Activated CD4-positive, alpha-beta T cell treated with anti-CD3 and anti-CD28 coated beads, Interleukin-2, amount 10 ng/mL, durations not matched to agents 7 days and 5 days (primary cell): ENCODE measurements at places on chromosomes 1 and 21.

DNA sequence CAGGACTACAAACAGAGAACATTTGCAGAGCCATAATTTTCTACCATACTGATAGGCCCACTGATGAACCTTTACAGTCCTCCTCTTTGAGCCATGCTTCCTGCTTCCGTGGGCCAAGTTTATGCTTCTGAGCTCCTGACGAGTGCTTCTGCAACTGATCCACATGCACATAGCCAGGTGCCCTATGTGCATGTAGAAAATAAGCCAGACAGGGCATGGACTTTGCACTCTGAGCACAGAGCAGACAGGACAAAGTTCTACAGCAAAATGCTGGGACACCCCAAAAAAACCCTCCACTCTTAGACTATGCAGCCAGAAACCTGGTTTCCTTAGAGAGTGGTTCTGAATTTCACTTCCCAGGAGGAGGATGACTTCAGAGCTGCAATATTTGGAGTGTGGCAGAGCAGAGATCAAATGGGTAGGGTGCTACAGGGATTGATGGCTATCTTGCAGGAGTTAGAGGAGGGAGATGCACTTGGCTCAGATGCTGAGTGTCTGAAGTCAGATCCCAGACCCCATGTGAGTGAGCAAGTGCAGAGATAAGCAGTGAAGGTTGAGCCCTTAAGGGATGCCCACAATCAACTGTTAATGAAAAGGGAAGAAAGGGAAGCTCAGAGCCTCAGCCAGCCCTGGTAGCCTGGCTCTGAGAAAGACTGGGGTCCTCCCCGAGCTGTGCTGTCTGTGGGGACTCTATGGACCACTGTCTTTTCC is 230.9 kb downstream of the DUSP10 start:
- DNase-seq, result no peak

DNA sequence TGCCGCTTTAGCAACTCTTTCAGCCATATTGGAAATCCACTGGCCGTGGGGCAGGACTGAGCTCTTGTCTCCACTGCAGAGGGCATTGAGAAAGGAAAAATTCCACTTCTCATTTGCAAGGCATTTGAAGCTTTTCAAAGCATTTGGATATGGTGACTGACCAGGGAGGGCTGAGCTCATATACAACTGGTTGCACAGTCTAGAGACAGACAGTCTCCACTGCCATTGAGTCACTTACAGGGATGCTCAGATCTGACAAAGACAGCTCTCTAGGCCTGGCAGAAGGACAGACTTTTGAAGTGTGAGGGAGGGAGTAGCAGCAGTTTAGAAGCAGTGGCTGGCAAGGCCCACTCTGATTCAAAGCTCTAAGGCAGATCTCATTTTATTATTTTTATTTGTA is 24.2 kb downstream of the NCF2 start:
- DNase-seq, result no peak

DNA sequence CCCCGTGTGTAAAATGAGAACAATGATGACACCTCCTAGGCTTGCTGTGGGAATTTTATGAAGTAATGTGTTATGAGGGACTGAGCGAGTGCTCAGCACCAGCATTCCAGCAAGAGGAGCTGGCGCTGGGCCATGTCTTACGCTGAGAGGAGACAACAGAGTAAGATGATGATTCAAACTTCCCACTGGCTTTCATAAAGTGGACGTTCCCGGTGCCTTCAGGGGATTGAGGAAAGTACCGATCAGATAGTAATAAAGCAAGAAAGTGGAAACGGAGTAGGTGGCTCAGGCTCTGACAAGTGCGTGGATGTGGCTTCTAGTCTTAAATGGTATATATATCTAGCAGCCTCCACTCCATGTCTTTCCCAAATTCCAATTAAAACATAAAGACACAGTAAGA is 23.8 kb downstream of the EPHA10 start:
- DNase-seq, result no peak

GRCh38 chr1:41484402-41485241 is at the start of gene EDN2:
Gene EDN2, minus strand, starts transcription at chr1:41484683. Its CDS starts 82 bp downstream, at chr1:41484601.
- no peak for DNase-seq

DNA sequence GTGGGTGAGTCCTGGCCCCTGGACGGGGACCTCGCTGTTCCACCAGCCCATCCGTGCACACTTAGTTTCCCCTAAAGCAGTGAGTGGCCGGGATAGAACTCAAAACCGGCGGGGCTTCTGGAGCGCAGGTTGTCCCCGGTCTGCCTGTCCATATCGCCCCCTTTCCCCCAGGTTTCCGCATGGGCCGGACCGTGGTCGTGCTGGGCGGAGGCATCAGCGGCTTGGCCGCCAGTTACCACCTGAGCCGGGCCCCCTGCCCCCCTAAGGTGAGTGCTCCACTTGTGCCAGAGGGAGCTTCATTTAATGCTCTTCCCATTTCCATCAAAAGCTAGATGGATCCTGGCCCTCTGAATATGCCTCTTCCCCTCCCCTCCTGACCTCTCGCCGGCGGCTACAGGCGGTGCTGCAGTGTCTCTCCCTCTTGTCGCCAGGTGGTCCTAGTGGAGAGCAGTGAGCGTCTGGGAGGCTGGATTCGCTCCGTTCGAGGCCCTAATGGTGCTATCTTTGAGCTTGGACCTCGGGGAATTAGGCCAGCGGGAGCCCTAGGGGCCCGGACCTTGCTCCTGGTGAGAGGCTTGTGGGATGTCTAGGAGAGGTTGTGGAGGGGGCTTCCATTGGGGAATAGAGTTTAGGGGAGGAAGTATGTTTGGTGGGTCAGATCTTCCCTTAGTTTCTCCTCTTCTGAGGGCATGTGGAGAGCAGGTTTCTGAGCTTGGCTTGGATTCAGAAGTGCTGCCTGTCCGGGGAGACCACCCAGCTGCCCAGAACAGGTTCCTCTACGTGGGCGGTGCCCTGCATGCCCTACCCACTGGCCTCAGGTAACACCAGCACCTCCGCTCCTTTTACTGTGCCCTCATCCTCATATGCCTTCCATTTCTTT is 683 bp downstream of the PPOX start:
- no peak for DNase-seq

DNA sequence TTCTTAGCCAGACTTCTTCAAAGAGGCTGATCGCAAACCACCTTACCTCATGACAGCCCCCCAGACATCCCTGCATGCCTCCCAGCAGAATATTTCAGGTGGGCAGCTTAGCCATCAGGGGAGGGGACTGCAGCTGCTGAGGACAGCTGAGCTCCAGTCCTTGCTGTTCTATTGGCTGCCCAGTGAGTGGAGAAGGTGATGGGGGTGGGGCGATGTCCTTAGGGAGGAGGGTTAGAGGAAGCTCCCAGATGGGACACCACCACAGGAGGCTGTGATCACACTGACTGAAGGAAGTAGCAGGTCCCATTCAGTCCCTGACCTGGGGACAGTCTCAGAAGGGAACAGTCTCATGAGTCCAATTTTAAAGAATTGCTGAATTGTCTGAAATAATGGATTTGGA is 38.3 kb downstream of the GJA5 start:
- DNase-seq, result no peak

GRCh38 chr1:168371477-168371876 is 90.8 kb downstream of the TBX19 start:
- no peak for DNase-seq

- DNase-seq, result no peak
Observed at GRCh38 chr1:244897476-244898254, 33.3 kb upstream of the HNRNPU start.

- DNase-seq, result no peak
Observed at GRCh38 chr1:147837964-147838292, 64.7 kb upstream of the GJA8 start.
